ENCODE measurements at places on chromosomes 3 and 15. TPM values are rescaled to one million over a fixed set of nuclear protein-coding genes. Genes with fewer than 3 reads are reported as not detected.
A peak's percentile ranks its signal among the peaks of the same experiment; 100 is the strongest.

GRCh38 chr3:109952924-109953323 is 615.6 kb upstream of the DPPA4 start:
- no peaks in the 10 kb centered on the region for H3K36me3 ChIP-seq
- DNase-seq, result no peak
- no peak overlapping the region for H3K27ac ChIP-seq
- no peaks in the 10 kb centered on the region for H3K4me1 ChIP-seq
- H3K27me3 ChIP-seq, result no peaks in the 10 kb centered on the region
- no peak overlapping the region for H3K4me3 ChIP-seq

The CCDC33 gene
- total RNA-seq, result not detected

The GOLGA6L10 gene
- 2.4 TPM for total RNA-seq

- H3K27ac ChIP-seq, result no peak overlapping the region
- H3K4me3 ChIP-seq, result no peak overlapping the region
- no peaks in the 10 kb centered on the region for H3K4me1 ChIP-seq
- no peak for DNase-seq
- H3K27me3 ChIP-seq, result no peaks in the 10 kb centered on the region
Observed at GRCh38 chr15:49831206-49831965, 210.5 kb downstream of the DTWD1 start.

GRCh38 chr3:8464668-8465067 is 37.0 kb upstream of the LMCD1 start:
- H3K27me3 ChIP-seq, result no peaks in the 10 kb centered on the region
- H3K4me1 ChIP-seq, result no peaks in the 10 kb centered on the region
- H3K27ac ChIP-seq, result no peak overlapping the region
- no peaks in the 10 kb centered on the region for H3K36me3 ChIP-seq
- no peak overlapping the region for H3K4me3 ChIP-seq
- DNase-seq, result no peak

- no peaks in the 10 kb centered on the region for H3K4me1 ChIP-seq
- no peak overlapping the region for H3K27ac ChIP-seq
- no peak for DNase-seq
Observed at GRCh38 chr15:80559320-80559693, 135.8 kb upstream of the ABHD17C start.

DNA sequence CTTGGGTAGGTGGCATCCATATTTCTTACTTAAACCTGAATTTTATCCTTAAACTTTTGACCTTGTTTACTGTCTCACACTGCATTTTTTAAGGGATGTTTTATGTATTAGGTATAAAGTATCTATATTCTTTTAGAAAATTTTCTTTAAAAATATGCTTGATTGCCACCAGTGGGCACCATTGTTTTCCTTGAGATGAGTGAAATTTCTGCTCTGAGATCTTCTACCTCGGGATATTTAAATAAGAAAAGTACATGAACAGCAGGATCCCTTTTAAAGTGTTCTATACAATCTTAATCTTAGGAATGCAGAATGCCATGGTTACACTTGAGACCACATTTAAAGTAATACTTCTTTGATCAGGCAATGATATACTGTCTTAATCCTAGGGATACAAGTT is 108.7 kb downstream of the SLMAP start:
- DNase-seq, result no peak
- H3K27ac ChIP-seq, result no peak overlapping the region

- H3K27ac ChIP-seq, result no peak overlapping the region
- no peak for DNase-seq
- no peaks in the 10 kb centered on the region for H3K4me1 ChIP-seq
- no peak overlapping the region for H3K4me3 ChIP-seq
Observed at GRCh38 chr15:68163191-68163590, 41.9 kb downstream of the CALML4 start.

The GJD2 gene
- not detected for total RNA-seq

The GRAMD2A gene
- not detected for total RNA-seq

DNA sequence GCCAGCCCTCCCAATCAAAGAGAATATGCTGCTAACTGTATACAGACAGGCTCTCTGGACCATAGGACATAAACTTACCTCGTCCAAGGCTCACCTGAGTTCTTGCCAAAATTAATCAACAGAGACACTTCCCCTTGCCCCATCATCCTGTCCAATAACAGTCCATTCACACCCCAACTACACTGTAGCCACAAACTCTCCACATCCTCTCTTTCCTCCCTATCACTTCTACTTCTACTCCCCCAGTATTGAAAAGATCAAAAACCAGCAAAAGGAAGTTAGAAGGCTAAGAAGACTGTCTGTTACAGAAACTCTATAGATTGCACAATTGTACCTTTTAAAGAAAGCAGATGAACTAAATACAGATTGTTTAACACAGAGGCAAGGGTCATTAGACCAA is 133.5 kb upstream of the STT3B start:
- peaks cover 13% of the 10 kb centered on the region for H3K4me1 ChIP-seq
- no peaks in the 10 kb centered on the region for H3K27me3 ChIP-seq
- H3K36me3 ChIP-seq, result no peaks in the 10 kb centered on the region
- no peak overlapping the region for H3K4me3 ChIP-seq
- H3K27ac ChIP-seq, result no peak overlapping the region
- peak; percentile 28 for DNase-seq

The CA12 gene
- not detected for total RNA-seq

DNA sequence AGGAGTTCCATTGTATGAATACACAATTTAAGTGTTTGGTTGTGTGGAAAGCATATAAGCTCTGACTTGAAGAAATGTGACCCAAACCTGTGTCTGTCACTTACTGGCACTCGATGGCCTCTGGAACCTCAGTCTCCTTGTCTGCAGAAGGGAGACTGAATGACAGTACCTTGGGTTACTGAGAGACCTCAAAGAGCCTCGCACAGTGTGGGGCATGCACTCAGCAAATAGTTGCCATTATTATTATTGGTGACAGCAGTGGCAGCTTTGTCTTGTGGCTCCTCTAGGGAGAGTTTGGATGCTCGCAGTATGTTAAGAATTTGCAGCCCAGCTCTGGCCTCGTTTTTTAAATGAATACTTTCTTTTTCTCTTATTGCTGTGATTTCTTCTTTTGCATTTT is 43.4 kb downstream of the EEFSEC start:
- DNase-seq, result no peak
- no peaks in the 10 kb centered on the region for H3K27me3 ChIP-seq
- no peaks in the 10 kb centered on the region for H3K36me3 ChIP-seq
- H3K4me3 ChIP-seq, result no peak overlapping the region
- H3K27ac ChIP-seq, result no peak overlapping the region
- H3K4me1 ChIP-seq, result no peaks in the 10 kb centered on the region

DNA sequence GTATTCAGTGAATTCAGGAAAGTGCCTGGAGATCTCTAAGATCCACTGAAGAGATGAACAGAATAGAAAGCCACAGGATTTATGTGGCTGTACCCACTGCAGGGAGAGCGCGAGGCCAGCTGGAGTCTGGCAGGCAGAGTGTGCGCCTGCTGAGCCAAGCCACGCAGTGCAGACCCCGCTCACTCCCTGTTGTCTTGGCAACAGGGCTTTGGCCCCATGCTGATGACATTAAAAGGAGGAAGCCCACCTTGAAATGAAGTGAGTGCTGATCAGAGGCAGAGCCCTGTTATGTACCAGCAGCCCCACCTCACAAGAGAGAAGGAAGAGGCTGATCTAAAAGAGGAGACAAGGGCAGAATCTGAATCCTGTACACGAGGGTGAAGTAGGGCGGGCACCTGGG is 36.7 kb downstream of the PXYLP1 start:
- DNase-seq, result no peak
- H3K4me1 ChIP-seq, result peaks cover 27% of the 10 kb centered on the region
- no peak overlapping the region for H3K4me3 ChIP-seq
- no peaks in the 10 kb centered on the region for H3K36me3 ChIP-seq
- no peak overlapping the region for H3K27ac ChIP-seq
- no peaks in the 10 kb centered on the region for H3K27me3 ChIP-seq

DNA sequence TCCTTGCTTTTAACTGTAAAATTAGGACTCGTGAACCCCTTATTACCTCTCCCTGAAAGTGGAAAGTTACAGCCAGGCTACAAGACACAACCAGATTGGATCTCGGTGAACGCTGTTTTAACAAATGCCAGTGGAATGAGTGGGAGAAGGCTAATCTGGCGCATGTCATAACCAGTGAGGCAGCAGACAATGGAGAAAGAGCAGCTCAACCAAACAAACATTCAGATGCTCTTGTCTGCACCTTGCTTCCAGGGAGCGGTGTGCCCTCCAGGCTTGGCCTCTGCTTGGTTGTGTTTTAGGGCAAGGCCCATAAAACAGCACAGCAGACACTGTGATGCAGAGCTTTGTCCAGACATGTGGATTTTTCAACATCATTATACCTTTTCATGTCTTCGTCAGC is 45.9 kb upstream of the ATP1B3 start:
- H3K4me1 ChIP-seq, result no peaks in the 10 kb centered on the region
- H3K27ac ChIP-seq, result no peak overlapping the region
- H3K4me3 ChIP-seq, result no peak overlapping the region
- H3K27me3 ChIP-seq, result no peaks in the 10 kb centered on the region

The INKA1 gene
- 1.2 TPM for total RNA-seq

The VPS33B gene
- 26.9 TPM for total RNA-seq

DNA sequence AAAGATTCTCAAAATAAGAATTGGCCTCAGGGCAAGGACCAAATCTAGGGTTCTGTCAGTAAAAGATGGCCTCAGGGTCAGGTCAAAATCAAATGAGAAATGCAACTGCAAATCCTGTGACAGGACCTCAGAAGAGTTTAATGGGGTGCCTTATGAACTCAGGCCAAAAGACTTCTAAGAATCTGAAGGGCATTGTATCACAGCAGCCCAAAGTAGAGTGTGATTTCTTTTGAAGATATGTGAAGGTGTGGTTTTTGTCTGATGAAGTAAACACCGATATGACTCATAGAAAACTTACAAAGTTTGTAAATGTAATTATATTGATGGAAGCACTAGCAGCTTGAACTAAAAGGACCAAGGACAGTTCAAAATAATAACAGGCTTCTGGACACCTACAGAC is 966.1 kb downstream of the AGBL1 start:
- no peak overlapping the region for H3K4me3 ChIP-seq
- no peak overlapping the region for H3K27ac ChIP-seq
- H3K4me1 ChIP-seq, result no peaks in the 10 kb centered on the region
- no peaks in the 10 kb centered on the region for H3K36me3 ChIP-seq

DNA sequence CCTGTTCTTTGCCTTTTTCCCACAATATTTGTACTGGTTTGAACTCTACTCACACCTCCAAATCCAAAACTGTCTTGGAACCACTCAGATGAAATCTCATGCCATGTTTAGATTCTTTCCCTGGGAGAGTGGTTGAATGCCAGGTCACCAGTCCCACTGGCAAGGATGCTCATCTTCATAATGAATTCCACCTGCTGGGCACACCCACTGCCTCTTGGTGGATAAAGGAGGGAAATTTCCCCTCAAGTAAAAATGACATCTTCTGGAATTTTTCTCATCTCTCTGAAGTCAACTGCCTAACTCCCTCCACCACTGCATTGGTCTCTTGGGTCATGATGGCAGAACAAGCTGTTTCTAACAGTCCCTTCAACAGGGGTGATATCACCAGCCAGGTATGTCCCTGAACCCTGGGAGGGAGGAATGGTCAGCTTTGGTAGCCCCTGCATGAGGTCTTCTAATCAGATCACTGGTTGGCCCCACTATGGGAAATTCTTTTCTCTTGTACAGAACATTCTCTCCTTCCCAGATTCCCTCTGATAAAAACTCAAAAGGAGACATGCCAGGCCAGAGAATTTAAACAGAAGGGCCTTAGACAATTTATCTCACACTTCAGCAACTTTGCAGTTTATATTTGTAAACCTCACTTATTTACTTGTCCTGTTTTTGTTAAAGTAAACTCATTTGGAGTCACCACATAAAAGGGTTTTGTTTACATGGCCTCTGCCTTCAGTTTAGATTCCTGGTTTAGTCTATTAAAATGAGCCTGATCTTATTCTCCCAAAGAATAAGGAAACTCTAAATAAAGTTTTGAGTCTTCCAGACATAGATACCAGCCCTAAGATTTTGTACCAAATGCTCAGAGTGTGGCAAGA is 143.4 kb downstream of the WNT5A start:
- H3K36me3 ChIP-seq, result no peaks in the 10 kb centered on the region
- no peaks in the 10 kb centered on the region for H3K4me1 ChIP-seq

The MUC20 gene
- total RNA-seq, result 12.5 TPM

DNA sequence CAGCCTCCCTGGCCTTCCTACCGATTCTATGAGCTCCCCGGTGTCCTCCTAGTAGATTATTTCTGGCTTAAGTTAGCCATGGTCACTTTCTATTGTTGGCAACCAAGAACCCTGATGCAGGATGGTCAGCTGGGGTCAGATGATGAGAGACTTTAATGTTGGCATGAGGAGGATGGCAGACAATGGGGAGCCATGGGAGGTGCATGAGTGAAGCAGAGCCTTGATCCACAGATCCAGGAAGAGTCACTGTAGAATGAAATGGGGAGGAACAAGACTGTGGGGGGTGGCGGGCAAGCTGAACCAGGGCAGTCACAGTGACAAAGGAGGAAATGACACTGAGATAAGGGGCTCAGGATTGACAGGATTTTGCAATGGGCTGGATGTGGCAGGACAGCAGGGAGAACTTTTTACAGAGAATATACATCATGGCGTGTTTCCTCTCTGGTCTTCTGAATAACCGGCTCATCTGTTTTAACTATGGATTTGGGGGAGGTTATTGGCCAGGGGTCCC is 60.9 kb downstream of the RPLP1 start:
- H3K4me3 ChIP-seq, result no peak overlapping the region
- H3K27ac ChIP-seq, result no peak overlapping the region
- no peaks in the 10 kb centered on the region for H3K4me1 ChIP-seq
- no peaks in the 10 kb centered on the region for H3K36me3 ChIP-seq
- H3K27me3 ChIP-seq, result no peaks in the 10 kb centered on the region

The CEP19 gene
- total RNA-seq, result 8.2 TPM

GRCh38 chr3:45683417-45684326 is 5.5 kb upstream of the SACM1L start:
- H3K4me3 ChIP-seq, result no peak overlapping the region
- peaks cover 11% of the 10 kb centered on the region for H3K36me3 ChIP-seq
- H3K4me1 ChIP-seq, result peaks cover 3% of the 10 kb centered on the region
- no peak overlapping the region for H3K27ac ChIP-seq
- no peak for DNase-seq

The MUC4 gene
- total RNA-seq, result not detected

The FGF12 gene
- total RNA-seq, result not detected

The DNASE1L3 gene
- total RNA-seq, result not detected

DNA sequence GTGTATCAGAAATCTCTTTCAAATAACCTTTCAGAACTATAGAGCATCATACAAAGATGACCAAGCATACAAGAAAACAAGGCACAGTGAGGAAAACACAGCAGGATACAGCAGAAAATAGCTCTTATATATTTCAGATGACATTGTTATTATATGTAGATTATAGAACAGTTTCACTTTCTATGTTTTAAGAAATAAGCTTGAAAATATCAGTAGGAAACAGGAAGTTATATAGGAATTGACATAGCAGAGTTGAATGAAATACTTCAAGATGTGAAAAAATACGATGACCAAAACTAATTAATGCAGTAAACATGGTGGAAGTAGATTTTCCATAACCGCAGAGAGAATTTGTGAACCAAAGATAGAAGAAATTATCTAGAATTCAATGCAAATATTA is 75.2 kb downstream of the LYSMD4 start:
- no peaks in the 10 kb centered on the region for H3K4me1 ChIP-seq
- no peaks in the 10 kb centered on the region for H3K36me3 ChIP-seq
- DNase-seq, result no peak
- no peak overlapping the region for H3K27ac ChIP-seq
- H3K4me3 ChIP-seq, result no peak overlapping the region

GRCh38 chr15:77527164-77527778 is 105.4 kb downstream of the LINGO1 start:
- H3K27ac ChIP-seq, result no peak overlapping the region
- H3K4me1 ChIP-seq, result no peaks in the 10 kb centered on the region
- DNase-seq, result no peak
- no peak overlapping the region for H3K4me3 ChIP-seq
